H9 (cell line): ENCODE measurements at places on chromosomes 6 and 20.
A peak's percentile ranks its signal among the peaks of the same experiment; 100 is the strongest.

- DNase-seq, result no peak
Observed at GRCh38 chr6:68342286-68342685, 292.8 kb upstream of the ADGRB3 start.

- peak; percentile 40 for DNase-seq
Observed at GRCh38 chr20:54438166-54438565, 37.2 kb upstream of the DOK5 start.

DNA sequence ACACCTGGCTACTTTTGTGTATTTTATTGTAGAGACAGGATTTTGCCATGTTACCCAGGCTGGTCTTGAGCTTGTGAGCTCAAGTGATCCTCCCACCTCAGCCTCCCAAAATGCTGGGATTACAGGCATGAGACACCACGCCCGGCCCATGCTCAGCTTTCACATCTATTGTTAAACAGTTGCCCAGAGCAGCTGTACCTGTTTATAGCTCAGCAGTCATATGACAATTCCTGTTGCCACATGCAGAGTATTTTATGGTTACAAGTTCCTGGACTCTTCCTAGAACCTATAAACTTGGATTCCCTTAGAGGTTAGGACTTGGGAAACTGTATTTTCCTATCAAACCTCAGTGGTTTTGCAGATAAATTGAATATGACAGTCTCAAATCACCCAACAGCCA lies 188.3 kb upstream of the KCNG1 start:
- peak; percentile 7 for DNase-seq

- no peak for DNase-seq
Observed at GRCh38 chr6:121901432-121901831, 466.0 kb downstream of the GJA1 start.

GRCh38 chr20:48740712-48741111 lies 87.1 kb downstream of the PREX1 start:
- no peak for DNase-seq

DNA sequence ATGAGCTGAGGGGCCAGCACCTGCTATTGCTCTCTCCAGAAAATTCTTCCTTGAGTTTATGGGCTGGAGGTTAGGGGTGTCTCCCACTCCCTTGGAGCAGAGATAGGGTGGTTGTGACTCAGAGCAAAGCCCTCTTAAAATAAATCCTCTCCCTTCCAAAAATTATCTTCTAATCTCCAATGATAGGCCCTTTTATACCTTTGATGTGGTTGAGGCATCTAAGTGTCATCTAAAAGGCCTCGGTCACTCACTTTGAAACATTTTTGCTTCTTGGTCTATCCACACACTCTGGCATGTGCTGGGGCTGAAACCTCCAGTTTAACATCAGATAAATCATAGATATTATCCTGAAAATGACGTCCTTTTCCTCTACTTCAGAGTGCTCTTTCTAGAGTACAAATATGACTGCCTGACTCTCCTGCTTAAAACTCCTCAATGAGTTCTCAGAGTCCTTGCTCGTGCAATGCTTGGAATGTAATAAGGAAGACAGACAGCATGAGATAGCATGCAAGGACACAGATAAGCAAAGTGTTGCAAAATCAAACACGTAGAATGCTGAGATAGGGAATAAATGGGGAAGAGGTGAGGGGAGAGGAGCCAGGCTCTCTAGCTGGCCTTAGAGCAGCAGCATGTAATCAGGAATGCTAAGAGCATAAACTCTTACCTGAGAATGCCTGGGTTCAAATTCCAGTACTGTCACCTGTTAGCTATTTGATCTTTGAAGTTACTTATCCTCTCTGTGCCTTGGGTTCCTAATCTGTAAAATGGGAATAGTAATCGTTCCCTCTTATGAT lies 374.1 kb upstream of the CITED2 start:
- DNase-seq, result no peak

- DNase-seq, result no peak
Observed at GRCh38 chr6:1624851-1625781, 15.4 kb downstream of the FOXC1 start.

DNA sequence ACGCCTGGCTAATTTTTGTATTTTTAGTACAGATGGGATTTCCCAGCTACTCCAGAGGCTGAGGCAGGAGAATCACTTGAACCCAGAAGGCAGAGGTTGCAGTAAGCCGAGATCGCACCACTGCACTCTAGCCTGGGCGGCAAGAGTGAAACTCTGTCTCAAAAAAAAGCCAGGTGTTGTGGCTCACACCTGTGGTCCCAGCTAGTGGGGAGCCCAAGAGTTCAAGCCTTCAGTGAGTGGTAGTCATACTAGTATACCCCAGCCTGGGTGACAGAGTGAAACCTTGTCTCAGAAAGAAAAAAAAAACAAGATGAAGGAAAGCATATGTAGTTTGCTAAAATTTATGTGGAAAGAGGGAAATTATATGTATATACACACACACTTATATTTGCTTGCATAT lies 20.0 kb upstream of the POU5F1 start:
- no peak for DNase-seq
